Naive thymus-derived CD4-positive, alpha-beta T cell (primary cell): ENCODE measurements at places on chromosomes 13 and 19. TPM values are rescaled to one million over a fixed set of nuclear protein-coding genes. Genes with fewer than 3 reads are reported as not detected.

ZNF429 gene
- total RNA-seq = 30.3 TPM

ZNF530 gene
- total RNA-seq = 10.9 TPM

DNA sequence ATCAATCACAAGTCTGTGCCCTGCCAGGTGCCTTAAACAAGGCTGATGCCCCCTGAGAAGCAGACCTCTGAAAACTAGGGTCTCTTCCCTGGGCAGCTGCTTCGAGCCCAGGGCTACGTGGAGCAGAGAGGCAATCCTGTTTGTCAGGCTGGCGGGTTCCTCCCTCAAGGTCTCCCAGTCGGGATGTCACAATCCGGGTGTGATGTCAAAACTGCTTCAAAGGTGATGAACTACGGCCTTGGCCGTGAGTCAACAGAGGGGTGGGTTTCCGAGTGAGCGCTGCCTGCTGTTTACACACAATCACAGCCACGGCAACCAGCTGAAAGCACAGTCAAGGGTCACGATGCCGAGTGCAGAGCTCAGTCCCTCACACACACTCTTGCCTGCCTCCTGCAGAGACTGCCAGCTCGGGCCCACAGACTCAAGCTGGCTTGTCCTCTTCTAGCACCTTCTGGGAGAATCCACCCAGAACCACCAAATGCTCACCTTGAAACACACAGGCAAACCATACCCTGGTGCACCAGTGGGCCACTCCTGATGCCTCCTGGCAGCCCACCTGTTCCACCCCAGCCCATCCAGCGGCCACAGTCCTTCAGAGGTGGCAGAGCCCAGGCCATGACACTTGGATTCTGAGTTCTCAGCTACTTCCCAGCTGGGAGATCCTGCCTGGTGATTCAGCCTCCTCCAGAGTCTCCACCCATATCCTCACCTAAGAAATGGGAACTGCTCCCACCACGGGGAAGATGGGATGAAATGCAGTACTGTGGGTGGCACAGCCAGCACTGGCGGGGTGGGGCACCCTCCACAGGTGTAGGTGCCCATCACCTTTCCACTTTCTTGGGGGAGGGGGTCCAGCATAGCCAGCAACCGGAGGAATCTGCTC lies 6.8 kb downstream of the ELL start:
- no peak for DNase-seq

GRCh38 chr13:25979371-25979770 lies 72.4 kb downstream of the SHISA2 start:
- no peak for DNase-seq

PRKCSH gene
- 288 TPM for total RNA-seq

DNA sequence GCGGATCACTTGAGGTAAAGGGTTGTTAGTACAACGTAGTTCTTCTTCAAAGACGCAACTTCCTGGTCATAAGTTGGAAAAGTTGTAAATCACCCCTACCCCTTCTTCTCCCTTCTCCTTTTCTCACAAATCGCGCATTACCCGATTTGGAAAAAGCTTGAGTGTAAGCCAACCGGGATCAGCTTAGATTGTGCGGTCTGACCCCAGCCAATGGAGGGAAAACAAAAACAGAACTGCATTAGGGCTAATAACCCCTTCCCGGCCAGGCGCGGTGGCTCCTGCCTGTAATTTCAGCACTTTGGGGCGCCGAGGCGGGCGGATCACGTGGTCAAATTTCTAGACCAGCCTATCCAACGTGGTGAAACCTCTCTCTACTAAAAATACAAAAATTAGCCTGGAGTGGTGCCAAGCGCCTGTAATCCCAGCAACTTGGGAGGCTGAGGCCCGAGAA lies 806 bp downstream of the ZNF90 start:
- peak; percentile 10 for DNase-seq

DNA sequence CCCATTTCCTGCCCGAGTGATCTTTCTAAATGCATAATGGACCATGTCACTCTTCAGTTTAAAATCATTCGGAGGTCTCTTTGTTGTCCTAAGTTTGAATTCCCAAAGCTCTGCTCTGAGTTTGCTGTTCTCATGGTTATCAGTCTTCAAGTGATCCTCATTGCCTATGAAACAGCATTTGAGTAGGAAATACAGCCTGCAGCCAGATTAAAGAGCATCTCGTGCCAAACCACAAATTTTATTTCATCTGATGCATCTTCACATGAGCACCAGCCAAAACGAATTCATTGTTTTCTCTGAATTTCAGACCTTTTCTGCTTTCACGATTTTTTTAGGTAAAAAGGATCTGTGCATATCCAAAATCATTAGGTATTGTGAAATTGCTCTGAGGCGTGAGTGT lies 299.6 kb downstream of the TDRD3 start:
- DNase-seq = no peak

GRCh38 chr13:23411706-23412105 lies 21.8 kb downstream of the SACS start:
- no peak for DNase-seq

C19orf33 gene
- 0.88 TPM for total RNA-seq

- DNase-seq = no peak
These were observed 42.0 kb downstream of the C1QTNF9 start for GRCh38 chr13:24351423-24351822.

LILRA5 gene
- total RNA-seq = 0.54 TPM

DNA sequence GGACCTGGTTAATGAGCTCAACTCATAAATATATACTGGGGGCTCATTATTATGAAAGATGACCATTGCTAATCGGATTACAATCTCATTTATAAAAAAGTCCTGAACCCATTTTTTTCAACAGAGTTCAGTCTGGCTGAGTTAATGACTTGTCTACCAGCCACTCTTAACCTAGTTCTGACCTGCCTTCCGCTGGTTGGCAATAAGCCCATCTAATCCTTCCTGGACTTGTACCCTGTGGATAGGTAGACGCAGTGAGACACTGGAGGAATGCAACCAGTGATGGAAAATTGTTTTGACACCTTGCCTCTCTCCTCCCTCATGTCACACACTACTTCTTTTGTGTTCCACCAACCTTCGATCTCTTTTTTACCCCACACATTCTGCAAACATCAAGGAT lies 279.9 kb downstream of the FOXO1 start:
- no peak for DNase-seq

SIGLEC9 gene
- total RNA-seq = 0.34 and 0.71 TPM in 2 replicates

ATP12A gene
- total RNA-seq = not detected

IGSF23 gene
- not detected for total RNA-seq

DNA sequence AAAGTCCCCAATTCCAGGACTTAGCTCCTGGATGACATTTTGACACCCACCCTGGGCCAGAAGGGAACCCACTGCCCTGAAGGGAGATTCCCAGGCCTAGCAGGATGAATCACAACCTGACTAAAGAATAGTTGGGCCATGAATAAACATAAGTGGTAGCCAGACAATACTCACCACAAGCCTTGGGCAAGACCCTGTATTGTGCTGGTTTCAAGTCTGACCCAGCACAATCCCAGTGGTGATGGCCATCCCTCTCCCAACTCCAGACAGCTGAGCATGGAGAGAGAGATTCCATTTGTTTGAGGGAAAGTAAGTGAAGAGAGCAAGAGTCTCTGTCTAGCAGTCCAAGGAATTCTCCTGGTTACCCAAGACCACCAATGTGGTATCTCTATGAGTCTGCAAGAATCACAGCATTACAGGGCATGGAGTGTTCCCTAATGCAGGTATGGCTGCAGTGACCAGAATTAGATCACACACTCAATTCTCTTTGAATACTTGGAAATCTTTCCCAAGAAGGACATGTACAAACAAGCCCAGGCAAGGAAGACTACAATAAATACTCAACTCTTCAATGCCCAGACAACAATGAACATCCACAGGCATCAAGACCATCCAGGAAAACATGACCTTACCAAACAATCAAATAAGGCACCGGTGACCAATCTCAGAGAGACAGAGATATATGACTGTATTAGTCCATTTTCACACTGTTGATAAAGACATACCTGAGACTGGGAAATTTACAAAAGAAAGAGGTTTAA lies 158.0 kb downstream of the VWA8 start:
- no peak for DNase-seq

- DNase-seq = no peak
These were observed 86.1 kb downstream of the FRY start for GRCh38 chr13:32117701-32118100.

ZNF584 gene
- 4.4 TPM for total RNA-seq

GRCh38 chr13:70473907-70474306 lies 365.7 kb upstream of the KLHL1 start:
- no peak for DNase-seq

SLITRK1 gene
- total RNA-seq = not detected

DNA sequence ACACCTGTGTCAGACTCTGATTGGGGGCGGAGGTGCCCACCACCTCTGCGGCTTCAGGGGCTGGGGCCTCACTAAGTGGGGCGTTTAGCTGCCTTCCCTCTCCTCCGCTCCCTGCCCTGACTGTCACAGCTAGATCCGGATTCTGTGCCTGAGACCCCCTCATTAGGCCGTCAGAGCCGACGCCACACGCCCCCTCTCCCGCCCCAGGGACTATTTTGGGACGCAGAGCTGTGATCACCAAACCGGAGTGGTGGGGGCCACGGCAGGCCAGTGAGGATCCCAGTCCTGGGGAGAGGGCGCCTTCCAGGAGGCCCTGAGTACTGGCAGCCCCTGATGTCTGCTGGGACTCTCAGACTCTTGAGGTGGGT lies 762 bp downstream of the KANK3 start:
- no peak for DNase-seq

GRCh38 chr19:53085496-53085895 lies 17.7 kb downstream of the ZNF160 start:
- DNase-seq = no peak

GRK1 gene
- total RNA-seq = not detected

DNA sequence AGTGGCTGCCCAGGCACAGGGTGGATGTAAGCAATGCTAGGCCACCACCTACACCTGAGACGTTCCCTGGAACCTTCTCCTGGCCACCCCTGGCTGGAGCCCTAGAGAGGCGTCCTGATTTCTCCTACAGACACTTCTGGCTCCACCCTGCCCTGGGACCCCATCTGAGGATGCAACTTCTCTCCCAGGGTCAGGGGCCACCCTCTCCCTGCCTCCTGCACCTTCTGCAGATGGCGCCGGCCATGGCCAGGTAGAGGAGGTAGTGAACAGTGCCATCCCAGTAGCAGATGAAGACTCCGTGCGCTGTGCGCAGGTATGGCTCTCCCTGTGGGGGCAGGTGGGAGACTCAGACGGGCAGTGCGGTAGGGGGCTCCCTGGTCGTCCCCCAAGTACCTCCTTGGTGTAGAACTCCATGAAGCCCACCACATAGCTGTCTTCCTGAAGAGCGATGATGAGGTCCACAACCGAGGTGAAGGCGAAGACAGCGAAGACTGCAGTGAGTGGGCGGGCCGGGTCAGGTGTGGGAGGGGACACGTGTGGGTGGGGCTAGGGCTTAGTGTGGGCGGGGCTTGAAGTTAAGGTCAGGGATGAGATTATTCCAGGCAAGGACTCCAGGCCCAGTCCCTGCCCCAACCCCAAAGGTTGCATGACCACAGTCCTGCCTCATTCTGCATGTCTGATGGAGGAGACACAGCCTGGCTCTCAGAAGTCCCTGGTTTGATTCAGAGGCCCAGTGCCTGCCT lies 3.0 kb downstream of the TM6SF2 start:
- DNase-seq = no peak

DNA sequence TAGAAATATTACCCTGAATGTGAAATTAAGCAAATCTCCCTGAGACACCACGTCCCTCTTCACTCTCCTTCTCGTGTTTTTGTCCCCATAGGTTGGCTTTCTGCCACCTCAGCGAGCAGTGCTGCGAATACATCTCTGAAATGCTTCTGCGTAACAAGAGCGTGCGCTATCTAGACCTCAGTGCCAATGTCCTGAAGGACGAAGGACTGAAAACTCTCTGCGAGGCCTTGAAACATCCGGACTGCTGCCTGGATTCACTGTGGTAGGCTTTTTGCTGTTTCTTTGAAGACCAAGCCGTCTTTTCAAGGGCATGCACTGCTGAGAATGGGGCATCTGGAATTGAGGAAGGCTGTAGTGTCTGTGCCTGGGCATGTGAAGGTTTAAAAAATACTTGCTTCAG lies 34.4 kb downstream of the NLRP4 start:
- no peak for DNase-seq

FCAR gene
- 8.5 TPM for total RNA-seq

MUC16 gene
- total RNA-seq = not detected

- no peak for DNase-seq
These were observed 11.0 kb downstream of the PNMA8B start for GRCh38 chr19:46484656-46485055.

DNA sequence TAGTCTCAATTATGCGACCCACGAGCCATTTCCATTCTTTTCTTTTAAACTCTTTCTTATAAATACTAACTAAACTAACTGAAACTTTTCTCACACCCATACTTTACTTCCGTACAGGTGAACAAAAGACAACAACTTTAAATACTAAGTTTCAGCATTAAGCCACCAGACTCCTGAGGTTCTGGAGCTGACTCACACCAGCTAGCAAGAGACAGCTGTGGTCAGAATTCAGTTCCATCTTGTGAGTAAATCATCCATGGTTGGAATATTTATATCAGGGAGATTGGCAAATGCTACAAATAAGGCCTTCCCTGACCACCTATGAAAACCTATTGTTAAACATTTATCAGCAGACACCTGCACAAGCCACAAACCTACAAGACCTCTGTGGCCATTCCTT lies 897.0 kb downstream of the EFNB2 start:
- DNase-seq = no peak

DNA sequence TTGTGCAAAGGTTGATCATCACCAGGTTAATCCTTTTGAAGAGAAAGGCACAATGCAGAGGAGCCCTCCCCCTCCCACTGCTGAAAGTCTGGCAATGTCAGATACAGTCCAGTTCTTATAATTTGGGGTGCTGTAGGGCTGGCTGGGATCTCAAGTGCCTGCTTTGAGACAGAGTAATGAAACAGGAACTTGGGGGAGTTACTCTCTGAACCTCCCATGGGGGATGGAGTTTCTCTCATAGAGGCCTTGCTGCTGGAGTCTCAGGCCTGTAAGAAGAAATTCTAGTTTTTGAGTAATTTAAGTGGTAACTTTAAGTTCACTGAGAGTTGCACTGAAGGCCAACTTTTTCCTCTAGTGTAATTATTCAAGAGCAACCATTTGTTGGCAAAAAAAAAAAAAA lies 410.5 kb downstream of the KCNRG start:
- DNase-seq = no peak
